Stimulated activated CD4-positive, alpha-beta T cell treated with anti-CD3 and anti-CD28 coated beads, Interleukin-2, amount 100 ng/mL, for 4 hours (primary cell): ENCODE measurements at places on chromosomes 4 and X.

GRCh38 chr4:18593297-18594002 lies 571.9 kb upstream of the LCORL start:
- peak; percentile 16 for DNase-seq

GRCh38 chr4:185875316-185875907 lies 63.4 kb upstream of the SORBS2 start:
- DNase-seq: no peak

- DNase-seq: no peak
Observed at GRCh38 chrX:6383917-6384316, 151.0 kb downstream of the VCX3A start.

DNA sequence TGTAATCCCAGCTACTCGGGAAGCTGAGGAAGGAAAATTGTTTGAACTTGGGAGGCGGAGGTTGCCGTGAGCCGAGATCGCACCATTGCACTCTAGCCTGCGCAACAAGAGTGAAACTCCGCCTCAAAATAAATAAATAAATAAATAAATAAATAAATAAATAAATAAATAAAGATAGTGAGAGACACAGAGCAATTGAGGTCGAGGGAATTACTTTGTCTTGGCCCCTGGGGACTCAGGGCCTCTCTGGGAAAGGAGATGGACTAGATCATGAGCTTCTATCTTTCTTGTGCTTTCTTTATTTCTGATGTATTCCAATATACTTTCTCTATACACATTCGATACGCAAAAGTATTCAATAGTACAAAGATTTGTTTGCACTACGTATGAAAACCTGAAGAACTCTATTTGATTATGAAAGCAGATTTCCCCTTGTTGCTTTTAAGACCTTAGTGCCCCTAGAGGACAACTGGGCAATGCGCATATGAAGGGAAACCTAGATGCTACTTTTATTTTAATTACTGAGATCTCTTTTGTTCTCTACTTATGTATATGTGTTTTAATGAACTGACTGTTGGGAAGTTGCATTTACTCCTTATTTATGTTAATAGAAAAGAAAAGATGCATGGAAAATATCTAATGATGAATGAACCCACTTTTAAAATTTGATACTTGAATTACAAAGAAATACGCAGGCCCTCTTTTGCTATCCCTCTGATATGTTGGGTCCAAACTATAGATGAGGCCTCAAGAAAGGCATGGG lies 12.8 kb upstream of the ELOVL6 start:
- DNase-seq: peak; percentile 13

DNA sequence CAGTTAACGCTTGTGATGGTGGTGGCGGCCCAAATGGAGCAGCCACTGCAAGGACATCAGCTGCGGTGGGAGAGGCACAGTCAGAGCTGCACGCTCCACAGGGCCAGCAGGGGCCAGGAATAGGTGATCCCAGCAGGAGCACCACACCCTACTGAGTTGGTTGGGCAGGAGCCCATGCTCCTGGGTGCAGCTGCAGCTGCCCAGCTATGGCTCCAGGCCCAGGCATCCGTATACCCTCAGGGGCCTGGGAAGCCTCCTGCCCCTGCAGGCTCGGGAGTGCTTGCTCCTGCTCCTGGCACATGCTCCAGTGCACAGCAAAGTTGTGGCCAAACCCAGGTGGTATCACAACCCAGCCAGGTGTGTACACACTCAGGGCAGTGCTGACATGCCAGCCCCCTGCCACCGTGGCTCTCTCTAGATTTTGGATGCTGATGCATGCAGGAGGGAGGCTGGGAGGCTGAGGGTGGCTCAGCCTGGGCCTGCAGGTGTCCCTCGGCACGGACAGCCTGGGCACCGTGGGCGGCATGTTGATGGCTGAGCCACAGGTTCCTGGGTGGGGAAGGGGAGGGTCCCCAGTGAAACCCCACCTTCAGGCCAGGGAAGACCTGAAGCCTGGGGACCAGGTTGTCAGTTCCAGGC lies 150.2 kb downstream of the CXXC4 start:
- DNase-seq: no peak

GRCh38 chrX:85897362-85898126 lies 149.8 kb downstream of the CHM start:
- DNase-seq: no peak

DNA sequence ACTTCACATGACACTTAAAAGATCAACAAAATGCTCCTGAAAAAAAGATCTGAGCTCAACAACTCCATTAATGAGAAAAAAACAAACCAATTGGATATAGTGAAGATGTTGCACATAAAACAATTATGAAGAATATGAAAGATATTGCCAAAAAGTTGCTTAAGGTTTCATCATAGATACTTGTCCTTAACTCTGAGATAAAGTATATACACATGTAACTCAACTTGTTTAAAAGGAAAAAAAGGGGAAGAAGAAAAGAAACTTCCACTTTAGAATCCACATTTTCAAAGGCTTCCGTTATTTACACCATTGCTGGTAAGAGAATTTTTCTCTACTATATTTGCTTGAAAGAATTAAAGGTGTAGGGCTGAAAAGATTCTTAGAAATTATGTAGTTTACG lies 2.7 kb downstream of the AFAP1 start:
- no peak for DNase-seq

DNA sequence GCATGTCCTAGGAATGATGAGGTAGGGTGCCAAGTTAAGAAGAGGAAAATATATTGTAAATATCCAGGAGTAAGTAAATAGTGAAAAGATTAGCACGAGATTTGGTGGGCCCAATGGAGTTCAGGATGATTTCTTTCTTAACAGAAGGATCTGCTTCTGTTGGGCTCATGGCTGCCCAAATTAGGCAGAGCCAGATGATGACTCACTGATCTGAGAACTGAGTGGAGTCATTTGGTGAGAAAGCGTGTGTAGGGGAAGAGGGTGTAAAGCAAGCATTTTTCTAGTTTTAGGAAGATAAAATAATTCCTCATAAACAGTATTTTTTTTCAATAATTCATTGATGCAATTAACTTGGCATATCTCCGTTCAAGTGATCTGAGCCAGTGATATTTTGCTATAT lies 1.6 kb downstream of the TBX22 start:
- DNase-seq: no peak

DNA sequence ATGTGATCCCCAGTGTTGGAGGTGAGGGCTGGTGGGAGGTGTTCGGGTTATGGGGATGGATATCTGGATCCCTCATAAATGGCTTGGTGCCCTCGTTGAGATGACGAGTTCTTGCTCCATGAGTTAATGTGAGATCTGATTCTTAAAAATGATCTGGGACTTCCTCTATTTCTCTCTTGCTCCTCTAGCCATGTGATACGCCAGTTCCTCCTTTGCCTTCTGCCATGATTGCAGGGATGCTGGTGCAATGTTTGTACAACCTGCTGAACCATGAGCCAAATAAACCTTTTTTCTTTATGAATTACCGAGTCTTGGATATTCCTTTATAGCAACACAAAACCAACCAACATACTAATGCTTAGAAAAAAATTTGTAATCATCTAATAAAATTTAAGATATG lies 56.6 kb downstream of the STAP1 start:
- no peak for DNase-seq

DNA sequence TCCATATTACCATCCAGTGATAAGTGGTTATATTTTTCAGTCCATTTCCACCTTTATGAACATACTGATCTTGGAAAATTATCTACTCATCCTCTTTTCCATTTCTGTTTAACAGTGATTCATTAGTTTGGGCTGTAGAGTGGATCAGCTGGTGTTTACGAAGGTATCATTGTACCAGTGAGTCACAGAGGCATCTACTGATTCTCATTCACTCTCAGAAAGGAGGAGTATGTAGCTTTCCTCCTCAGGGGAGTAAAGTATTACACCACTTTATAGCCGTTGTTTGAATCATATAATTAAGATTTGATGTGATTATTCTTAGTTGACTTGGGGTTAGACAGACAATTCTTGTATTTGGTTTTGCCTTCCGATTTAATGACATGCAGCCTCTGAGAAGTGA lies 74.7 kb downstream of the GALNT7 start:
- no peak for DNase-seq

DNA sequence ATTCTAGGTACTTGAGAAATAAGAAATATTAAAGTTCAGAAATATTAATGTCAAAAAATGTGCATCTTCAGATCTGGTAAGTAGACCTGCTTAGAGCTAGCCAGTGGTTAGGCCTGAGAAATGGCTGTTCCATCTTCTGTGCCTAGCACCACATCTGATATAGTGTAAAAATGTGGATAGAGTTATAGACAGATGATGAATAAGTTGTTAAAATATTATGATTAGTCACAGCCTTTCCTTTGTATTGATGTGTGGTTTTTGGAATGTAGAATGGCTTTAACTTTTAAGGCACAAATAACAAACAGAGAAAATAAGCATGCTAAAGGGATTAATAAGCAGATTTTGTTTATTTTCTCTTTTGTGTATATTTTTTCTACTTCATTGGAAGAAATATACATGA lies 133.5 kb upstream of the NUDT6 start:
- no peak for DNase-seq

- no peak for DNase-seq
Observed at GRCh38 chrX:153351981-153352380, 18.0 kb downstream of the ZNF275 start.

GRCh38 chr4:34371676-34372075 lies 1872.6 kb downstream of the ARAP2 start:
- no peak for DNase-seq

DNA sequence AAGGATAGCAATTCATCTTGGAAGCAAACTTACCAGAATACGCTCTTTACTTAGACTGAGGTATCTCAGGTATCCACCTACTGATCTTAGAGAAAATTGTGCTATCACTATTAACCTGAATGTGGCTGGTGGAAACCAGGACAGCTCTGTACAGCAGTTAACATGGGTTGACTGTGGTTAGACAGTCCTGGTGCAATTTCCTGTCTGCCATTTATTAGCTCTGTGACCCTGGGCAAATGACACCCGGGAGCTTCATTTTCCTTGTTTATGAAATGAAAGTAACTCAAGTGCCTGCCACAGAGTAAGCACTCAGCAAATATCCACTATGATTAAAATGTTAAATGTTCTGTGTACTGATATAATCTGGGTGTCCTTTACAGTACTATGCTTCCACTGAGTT lies 60.0 kb downstream of the SMC1A start:
- DNase-seq: no peak

DNA sequence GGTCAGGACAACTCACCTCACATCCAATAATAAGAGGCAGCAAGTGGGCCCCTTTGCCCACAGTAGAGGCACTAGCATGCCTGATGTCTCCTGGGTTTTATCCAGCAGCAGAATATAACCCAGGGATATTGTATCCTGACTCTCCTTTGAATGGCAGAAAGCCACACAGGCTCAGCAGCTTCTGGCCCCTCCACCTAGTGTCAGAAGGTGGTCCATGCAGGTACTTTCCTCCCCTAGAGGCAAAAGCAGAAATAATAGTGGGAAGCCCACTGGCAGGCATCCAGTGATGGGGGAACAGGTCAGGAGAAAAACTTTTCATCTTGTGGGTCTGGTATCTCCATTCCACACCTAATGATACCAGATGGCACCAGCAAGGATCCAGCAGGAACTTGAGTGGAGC lies 75.5 kb upstream of the IRS4 start:
- no peak for DNase-seq

GRCh38 chr4:3372933-3373465 lies 68.8 kb upstream of the HGFAC start:
- DNase-seq: no peak

GRCh38 chr4:26397086-26397485 lies 76.3 kb downstream of the RBPJ start:
- no peak for DNase-seq

GRCh38 chrX:149003863-149004660 lies 501.0 kb downstream of the IDS start:
- no peak for DNase-seq

- no peak for DNase-seq
Observed at GRCh38 chrX:31551913-31552312, 480.1 kb upstream of the FTHL17 start.

DNA sequence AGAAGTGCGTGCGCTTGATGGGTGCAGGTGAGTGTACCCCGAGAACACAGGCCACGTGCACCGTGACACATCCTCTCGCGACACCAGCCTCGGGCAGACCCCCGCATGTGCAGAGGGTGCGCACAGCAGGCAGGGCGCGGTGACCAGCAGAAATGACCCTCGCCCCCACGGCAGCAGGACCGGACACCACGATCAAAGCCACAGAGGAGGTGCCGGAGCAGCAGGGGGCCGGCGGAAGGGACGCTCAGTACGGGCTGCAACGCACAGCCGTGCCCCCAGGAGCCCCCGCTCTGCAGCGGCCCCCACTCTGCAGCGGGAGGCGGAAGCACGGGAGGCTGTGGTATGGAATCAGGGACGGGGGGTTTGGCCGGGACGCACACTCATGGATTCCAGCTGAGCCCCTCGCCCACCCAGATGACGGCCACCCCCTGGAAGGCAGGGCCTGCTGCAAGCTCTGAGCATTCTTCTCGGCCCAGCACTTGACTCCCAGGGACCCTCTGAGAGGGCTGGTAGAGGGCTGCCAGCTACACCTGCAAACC lies 17.1 kb downstream of the PPP2R3B start:
- DNase-seq: no peak

GRCh38 chr4:30939069-30939468 lies 218.9 kb downstream of the PCDH7 start:
- DNase-seq: no peak

GRCh38 chr4:6087669-6088341 lies 69.6 kb upstream of the C4orf50 start:
- no peak for DNase-seq

- DNase-seq: no peak
Observed at GRCh38 chr4:53313510-53313909, 52.4 kb downstream of the SCFD2 start.

DNA sequence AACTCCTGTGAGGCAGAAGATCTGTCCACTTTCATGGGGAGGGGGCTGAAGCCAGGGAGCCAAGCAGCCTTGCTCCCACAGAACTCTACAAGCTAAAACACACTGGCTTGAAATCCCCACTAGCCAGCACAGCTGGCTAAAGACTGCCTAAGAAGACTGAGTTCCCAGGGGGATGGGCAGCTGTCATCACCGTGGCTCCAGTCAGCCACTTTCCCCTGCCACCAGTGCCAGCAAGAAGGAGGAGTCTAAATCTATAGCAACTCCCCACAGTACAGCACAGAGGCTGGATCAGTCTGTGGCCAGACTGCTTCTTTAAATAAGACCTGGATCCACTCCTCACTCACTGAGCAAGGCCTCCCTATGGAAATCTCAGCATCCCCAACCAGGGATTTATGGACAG lies 308.6 kb downstream of the FAM47B start:
- DNase-seq: no peak

GRCh38 chr4:109111031-109111430 lies 191.4 kb downstream of the COL25A1 start:
- DNase-seq: no peak
